Central memory CD4-positive, alpha-beta T cell (primary cell): ENCODE measurements at places on chromosomes 13 and 19.

GRCh38 chr19:51772977-51773376 is 12.0 kb downstream of the FPR2 start:
- DNase-seq, result no peak

DNA sequence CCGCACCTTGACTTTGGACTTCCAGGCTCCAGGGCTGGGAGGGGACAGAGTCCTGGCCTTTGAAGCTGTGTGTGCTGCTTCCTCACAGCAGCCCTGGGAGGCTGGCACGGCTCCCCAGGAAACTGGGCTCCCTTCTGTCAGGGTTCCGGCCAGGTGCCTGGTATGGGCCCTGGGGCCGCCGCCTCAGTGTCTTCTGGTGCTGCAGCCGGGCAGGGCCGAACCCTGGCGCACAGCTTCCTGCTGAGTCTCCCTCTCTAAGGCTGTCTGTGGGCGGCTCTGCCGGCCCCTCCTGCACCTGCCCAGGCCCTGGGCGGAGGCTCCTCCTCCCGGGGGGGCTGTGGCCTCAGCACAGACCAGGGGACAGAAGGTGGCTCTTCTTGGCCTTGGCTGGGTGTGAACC is 32.4 kb downstream of the GPX4 start:
- no peak for DNase-seq

DNA sequence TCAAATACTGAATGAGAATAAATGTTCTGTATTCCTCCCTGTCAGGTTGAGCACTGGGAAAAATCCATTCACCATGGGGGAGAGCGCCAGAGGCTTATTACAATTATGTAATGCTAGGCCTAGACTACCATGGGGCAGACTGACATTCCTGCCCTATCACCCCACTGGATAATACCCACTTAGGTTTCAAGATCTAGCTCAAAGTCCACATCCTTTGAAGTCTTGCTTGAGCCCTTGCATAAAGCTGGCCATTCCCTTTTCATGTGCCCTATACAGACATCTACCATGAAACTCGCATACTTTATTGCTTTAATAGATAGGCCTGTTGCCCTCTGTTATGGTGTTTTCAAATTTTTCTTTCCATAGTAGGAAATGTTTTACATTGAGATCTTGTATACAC is 149.3 kb downstream of the RGCC start:
- no peak for DNase-seq

DNA sequence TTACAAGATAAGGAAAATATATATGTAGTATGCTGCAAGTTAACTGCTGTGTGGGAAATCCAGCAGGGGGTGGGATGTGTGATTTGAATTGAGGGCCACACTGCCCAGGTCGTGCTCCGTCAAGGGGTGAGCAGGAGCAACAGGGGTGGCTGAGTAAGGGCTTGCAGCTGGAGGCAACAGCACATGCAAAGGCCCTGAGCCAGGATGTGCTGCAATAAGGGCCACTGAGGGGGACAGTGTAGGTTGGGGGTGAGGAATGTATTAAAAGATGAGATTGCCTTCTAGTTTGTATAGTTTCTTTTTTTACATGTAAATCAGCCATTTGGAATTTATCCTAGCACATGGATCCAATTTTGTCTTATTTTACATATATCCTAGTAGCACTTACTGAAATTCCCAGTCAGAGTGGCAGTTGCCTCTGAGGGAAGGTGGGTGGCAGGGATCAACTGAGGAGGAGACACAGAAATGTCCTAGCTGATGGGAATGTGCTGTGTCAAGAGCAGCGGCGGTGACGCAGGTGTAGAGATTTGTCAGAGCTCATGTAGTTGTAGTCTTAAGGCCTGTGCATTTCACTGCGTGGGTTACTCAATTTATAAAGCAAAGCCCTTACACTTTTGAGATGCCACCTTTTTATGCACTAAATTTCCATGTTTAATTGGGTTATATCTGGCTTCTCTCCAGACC is 5.4 kb upstream of the RBM42 start:
- DNase-seq, result no peak

GRCh38 chr13:99941086-99941485 is 30.5 kb downstream of the ZIC5 start:
- no peak for DNase-seq

DNA sequence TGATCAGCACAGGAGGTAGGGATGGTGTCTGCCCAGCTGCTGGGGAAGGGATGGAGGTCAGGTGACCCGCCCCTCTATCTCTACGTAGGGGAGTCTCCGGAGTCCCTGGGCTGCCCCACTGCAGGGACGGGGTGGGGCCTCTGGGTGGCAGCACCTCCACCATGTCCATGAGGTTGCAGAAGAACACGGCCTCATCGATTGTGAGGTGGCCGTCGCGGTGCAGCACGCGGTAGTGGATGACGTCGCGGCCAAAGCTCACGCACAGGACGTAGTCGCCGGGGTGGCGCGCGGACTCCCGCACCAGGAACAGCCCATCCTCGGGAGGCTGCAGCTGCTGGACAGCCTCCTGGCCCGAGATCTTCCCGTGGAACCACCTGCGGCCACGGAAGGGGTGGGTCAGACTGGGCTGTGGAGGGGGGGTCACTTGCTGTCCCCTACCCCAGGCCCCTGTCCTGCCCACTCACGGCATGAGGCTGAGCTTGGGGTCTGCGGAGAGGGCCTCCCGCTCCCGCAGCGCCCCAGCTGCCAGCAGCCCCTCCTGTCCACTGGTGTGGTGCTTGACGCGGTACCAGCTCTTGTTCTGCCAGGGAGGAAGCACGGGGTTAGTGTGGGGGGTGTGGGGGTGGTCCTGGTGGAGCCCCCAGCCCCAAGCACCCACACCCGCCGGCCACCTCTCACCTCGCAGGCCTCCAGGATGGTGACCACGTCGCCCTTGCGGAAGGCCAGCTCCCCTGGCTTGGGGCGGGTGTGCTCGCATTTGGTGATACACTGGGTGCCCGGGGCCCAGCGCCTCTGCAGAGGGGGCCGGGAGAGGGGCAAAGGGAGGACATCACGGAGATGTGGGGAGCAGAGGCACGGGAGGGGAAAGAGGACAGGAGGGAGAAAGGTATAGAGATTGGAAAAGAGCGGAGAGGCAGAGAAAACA is 2.3 kb downstream of the MATK start:
- peak; percentile 32 for DNase-seq

- no peak for DNase-seq
Measured at GRCh38 chr13:28533441-28534166, 38.7 kb upstream of the FLT1 start.

- DNase-seq, result no peak
Measured at GRCh38 chr19:43735957-43736356, 18.8 kb downstream of the SMG9 start.

- no peak for DNase-seq
Measured at GRCh38 chr13:93765062-93765461, 538.5 kb downstream of the GPC6 start.

DNA sequence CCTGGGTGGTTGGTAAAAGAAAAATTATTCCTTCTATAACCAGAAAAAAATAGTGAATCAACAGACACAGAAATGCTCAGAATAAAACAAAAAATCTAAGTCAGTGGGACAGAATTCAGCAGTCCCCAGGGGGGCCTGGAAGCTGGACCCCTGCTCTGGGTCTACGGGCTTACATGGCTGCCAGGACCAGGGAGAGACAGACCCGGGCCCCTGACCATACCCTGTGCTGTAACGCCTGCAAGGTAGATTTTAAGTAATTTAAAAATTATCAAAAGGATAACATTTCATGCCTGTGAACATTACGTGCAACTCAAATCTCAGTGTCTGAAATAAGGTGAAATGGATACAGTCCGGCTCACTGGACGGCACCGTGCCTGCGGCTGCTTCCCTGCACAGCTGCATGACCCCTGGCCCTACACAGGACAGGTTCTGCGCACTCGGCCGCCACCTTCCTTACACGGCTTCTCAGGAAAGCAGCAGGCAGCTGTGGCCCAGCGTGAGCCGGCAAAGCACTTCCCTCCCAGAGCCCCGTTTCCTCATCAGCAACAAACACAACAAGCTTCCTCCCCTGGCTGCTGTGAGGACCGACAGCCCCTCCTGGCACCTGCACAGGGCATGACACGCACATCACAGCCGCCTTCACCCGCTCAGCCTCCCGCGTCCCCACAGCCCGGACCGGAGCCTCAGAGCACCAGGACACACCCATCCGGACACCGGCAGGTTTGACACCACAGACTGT is 22.2 kb downstream of the RASA3 start:
- DNase-seq, result peak; percentile 85

- DNase-seq, result peak; percentile 38
Measured at GRCh38 chr19:10292206-10292788, 2.5 kb downstream of the ICAM5 start.

DNA sequence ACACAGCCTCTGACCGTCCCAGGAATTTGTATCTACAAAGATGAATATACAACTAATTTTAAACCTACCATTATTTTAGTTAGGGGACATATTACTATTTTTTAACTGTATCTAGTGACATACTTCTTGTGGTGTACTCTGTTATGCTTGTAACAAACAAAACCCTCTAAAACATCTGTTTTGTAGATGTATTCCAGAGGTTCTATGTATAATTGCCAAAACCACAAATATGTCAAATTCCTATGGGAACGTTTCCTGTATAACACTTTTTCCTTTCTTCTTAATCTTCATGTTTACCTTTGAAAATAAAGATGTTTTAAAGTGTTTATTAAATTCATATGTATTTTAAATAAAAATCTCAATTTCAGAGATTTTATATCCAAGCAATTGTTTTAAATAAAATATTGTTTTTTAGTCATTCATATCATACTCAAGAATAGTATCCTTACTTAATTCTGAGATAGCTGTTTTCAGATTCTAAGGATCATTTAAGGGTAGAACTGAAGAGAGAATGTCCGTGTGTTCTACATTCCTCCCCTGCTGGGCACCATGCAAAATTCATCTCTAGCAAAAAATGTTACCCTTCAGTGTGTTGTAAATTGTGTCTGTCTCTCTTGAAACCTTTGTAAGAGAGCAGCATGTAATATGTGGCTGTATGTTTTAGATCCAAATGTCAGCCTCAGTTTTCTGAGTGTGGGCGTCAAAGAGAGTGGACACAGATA is 1327.7 kb downstream of the EFNB2 start:
- no peak for DNase-seq

DNA sequence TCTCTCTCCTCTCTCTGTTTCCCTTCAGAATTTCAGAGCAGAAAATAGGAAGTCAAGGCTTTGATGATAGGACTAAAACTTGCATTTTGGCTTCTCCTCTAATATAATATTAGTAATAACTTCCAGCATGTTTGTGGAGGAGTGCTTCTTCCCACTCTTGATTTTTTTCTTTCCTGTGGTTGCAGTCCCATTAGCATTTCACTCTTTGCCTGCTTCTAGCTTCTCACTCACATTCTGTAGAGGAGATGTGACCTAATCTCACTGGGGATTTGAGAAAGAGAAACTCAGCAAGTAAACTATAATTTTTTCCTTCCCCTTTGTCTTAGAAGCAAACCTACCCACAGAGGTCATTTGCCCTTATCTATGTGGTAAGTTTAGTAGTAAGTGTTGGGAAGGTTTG is 169.4 kb upstream of the HTR2A start:
- no peak for DNase-seq

DNA sequence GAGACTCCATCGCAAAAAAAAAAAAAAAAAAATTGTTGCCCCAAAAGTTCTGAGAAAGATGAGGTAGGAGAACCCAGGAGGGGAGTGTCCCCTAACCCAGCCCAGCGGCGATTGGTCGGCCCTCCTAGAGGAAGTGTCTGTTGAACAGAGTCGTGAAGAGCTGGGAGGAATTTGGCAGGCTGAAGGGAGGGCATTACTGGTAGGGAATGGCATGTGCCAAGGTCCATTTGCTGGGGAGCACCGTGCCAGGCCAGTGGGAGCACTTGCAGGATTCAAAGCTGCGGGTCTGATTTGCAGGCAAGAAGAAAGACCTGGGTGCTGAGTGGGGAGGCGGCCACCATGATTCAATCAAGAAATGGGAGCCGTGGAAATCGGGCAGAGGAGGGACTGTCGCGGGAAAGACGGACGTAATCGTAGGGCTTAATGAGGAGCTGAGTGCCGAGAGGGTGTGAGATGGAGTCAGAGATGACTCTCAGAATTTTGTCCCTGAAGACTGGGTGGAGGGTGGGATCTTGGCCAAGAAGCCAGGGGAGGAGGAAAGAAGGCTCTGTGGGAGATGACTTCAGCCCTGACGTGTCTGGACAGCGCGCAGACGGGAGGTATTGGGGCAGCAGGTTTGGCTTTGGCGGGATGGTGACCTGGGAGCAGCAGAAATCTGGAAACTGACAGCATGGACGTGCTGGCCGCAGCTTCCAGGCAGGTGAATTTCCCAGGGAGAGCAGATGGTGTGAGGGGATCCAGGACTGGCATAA is 15.4 kb downstream of the CERS4 start:
- DNase-seq, result no peak

DNA sequence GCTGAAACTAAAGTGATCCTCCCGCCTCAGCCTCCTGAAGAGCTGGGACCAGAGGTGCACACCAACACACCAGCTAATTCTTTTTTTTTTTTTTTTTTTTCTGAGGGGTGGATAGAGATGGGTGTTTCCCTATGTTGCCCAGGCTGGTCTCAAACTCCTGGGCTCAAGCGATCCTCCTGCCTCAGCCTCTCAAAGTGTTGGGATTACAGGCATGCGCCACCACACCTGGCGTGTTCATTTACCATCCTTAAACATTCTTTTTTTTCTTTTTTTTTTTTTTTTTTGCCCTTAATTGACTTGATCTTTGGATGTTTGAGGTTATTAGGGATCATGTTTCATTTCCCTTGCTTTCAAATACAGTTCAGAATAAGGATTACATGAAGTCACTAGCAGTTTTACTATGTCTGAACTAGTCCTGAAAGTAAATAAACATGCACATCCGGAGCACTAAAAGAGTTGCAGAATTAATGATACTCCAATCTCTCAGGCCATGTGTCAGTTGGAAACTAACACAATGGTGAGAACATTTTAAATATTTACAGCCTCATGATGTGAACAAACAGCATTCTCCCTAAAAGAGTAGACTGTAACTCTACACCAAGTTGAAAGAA is 10.2 kb downstream of the UTP14C start:
- no peak for DNase-seq

GRCh38 chr13:50131920-50132903 is 117.0 kb downstream of the KCNRG start:
- no peak for DNase-seq

DNA sequence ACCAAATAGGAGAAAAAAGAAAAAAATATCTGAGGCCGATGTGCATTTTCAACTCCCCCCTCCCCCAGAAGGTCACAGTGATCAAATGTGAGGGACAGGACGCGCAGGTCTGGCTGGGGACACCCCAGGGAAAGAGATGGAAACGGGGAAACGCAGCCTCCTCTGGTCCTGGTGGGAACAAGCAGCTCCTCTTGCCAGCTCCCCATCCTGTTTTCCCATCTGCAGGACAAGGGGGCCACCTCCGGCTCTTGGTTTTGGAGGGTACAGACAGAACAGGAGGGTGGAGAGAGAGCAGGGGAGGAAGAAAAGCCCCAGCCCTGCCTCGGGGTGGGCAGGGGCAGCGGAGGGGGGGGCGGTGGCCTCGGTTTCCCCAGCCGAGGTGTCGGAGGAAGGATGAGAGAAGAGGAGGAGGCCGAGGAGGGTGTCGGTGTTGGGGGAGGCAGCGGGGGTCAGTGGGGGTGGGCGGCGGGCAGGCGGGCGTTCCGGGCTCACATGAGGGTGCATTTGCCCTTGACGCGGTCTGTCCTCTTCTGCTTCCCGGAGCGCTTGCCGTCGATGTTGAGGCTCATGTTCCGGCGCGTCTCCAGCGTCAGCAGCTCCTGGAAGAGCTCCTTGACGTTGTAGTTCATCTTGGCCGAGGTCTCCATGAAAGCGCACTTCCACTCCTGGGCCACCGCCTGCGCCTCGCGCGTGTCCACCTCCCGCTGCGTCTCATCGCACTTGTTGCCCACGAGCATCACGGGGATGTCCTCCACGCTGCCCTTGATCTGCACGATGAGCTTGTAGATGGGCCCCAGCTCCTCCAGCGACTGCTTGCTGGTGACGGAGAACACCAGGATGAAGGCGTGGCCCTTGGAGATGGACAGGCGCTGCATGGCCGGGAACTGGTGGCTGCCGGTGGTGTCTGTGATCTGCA is 4.2 kb downstream of the DIRAS1 start:
- DNase-seq, result no peak
